ELR (cell line): ENCODE measurements at places on chromosomes 6 and 20.

- no peak for DNase-seq
Observed at GRCh38 chr6:160070427-160070826, 51.2 kb upstream of the SLC22A1 start.

DNA sequence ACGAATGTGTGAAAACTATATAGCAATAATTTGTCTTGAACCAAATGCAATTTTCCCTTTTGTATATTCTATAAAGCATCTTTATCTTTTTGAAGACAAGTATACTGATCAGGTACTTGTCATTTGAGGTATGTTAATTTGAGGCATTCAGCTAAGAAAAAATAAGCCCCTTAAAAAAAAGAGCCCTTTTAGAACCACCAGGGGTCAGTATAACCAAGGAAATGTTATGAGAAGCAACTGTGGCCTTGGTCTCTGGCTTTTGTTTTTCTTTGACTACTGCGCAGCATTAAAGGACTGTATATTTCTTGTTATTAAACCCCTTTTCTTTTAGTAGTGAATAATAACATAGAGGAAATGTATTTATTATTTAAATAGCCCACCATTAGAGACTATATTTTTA lies 43.1 kb downstream of the CD109 start:
- peak; percentile 77 for DNase-seq

DNA sequence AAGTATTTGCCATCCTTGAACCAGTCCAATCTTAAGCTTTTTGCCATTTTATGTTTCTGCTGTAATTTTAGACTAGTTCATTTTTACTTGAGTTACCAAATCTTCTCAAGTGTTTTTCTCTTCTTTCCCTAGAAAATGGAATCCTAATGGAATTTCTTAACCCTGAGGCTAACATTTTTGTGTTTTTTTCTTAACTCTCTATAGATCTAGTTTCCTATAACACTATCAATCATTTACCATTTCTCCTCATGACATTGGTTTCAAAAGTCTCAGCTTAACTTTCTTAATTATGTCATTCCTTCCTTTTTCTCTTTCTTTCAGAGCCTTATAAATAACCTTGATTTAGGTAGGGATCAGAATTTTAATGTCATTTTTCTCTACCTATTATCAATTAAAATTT lies 54.8 kb downstream of the SENP6 start:
- DNase-seq = no peak

DNA sequence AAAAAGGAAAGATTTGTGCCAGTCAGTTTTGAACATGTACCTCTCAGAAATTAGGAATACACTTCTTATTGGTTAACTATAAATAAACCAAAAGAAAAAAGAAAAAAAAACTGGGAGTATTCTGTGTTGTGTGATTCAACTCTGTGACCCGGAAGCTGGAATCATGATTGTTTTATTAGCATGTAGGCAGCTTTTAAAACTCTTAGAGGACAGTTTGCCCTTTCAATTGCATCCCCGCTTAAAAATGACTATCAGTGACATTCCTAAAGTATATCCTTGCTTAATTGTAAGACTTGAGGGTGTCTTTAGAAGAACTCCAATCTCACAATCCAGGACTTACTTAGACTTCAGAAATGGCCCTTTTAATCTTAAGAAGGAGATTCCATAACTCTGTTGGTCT lies 29.1 kb upstream of the TENT5A start:
- DNase-seq = no peak

DNA sequence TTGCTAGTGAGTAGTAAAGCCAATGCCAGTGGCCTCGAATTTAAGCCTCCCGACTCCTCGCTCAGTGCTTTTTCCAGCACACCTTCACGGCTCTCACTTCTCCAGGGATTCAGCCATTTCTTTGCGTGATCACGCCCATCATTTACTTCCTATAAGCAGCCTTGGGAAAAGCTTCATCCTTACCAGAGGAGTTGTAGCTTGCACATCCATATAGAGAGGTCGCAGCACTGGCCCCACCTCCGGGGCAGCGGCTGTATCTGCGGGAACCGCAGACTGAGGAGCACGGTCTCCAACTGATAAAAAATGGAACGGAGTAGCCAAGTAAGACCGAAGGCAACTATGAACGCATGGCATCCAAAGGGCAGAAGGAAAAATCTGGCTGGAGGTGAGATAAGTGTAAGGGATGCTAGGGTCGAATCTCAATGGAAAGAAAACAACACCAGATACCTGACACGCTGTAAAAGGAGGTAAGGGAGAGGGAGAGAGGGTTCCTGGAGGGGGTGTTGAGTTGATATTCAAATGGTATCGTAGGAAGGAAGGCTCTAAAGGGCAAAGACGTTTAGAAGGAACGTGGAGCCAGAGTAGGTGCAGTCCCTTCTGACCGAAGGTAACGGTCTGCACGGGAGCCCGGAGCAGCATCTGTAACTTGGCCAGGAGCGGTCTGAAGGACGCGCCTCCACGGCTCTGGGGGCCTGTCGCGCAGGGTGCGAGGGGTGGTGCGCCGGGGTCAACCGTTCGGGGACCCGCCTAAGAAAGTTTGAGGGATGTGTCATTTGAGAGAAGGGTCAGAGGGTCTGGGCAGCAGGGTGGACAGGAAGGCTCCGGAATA lies 640 bp downstream of the NFS1 start:
- peak; percentile 40 for DNase-seq

DNA sequence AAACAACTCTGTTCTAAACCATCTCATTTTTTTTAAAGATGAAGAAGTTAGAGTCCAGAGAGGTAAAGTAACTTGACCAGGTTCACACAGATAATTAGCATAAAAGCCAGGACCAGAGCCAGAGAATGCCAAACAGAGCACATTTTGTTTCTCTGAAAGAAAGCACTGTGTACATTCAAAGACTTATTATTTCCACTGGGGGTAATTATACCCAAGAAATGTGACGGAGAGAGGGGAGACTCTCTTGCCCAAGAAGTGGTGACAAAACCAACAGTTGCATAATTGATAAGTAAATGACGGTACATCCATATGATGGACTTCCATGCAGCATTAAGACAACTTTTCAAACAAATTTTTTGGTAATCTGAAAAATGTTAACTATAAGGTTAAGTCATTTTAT lies 111.6 kb downstream of the RTN4IP1 start:
- DNase-seq = no peak
